ENCODE measurements at places on chromosomes 5 and 9.

DNA sequence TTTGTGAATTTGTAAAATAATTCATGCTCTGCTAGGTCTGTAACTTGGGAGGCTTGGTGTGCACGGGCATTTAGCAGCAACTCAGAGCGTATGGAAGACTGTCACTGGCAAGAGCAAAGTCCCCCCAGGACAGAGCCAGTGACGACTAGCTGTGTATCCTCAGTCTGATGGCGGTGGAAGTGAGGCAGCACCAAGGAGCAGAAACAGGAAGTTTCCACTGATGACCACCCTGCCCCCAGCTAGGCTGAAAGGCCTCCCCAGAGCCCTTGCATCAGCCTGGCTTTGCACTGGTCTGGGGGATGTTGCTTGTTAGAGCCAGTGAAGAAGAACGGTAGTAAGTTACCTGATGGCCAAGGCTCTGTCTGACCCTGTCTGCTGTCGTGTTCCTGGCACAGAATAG lies 66.8 kb upstream of the ABL1 start:
- no peak for DNase-seq

- DNase-seq: no peak
Observed at GRCh38 chr5:71887680-71888079, 168.6 kb downstream of the CARTPT start.

GRCh38 chr5:82850393-82850792 lies 226.8 kb downstream of the TMEM167A start:
- DNase-seq: no peak

GRCh38 chr5:133926489-133927299 lies 41.7 kb downstream of the C5orf15 start:
- no peak for DNase-seq

GRCh38 chr5:122424132-122424531 lies 112.1 kb downstream of the SNCAIP start:
- DNase-seq: no peak

DNA sequence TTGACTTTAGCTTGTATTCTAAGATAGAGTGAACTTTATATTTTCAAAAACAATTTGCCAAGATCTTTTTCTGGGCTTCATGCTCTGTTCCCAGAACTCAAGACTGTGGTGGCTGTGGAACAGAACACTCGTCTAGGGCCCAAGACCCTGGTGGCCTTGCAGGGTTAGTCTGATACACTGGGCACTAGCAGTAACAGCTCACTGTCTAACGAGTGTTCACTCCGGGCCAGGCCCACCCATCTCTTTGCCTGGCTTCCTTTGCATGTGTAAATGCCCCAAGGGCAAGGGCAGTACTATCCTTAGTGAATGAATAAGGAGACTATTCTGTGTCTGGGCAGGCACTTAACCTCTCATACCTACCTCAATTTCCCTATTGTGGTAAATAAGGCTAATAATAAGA lies 47.4 kb downstream of the PHF2 start:
- DNase-seq: no peak

GRCh38 chr9:121807069-121807822 lies 155.8 kb downstream of the DAB2IP start:
- no peak for DNase-seq

DNA sequence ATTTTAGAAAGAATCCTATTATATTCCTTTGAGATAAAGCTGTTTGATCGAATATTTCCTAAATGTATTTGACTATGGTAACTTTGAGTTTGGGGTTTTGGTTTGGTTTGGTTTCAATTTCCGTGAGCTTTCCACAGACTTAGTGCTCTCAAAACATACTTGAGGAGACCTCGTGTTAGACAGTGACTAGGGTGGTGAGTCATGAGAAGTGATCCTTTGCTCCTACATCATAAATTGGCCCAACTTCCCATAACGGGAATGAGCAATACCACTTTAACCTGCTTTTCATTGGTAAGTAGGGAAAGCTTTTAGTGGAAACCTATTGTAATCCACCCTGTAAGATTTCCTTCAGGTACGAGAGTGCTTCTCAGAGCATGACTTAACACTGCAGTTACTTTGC lies 3.8 kb upstream of the RASEF start:
- DNase-seq: no peak

DNA sequence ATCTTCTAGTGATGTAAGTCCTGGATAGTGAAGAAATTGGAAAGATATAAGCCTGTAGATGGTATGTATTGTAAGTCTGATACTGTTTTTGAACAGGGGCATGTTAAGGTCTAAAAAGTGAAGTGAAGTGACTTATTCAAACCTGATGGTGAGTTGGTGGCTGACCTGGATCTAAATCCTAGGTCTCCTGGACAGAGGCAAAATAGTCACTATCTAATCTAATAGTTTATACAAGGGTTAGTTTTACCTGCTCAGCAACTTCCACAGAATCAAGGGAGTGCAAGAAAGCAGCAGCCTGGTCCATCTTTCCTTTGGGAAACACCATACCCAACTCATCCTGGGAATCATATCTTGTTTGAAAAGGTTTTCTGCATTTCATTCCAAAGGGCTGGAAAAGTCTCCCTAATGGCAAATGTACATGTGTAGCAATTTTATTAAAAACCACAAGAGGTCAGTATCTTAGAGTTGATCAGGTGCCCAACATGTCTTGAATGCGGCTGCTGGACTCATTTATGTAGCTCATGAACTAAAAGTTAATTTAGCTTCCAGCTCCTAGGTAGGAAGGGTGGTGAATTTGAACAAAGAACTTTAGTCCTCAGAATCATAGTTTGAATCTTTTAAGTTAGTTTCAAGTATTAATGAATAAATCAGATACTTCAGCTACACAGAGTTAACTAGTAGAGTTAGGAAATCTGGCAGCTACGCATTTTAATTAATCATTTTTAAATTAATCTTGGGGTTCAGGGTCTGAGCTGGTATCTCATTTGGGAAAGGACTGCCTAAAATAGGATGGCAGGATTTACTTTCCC lies 26.0 kb downstream of the SKP2 start:
- no peak for DNase-seq

- no peak for DNase-seq
Observed at GRCh38 chr5:15085671-15086070, 214.1 kb upstream of the ANKH start.

- no peak for DNase-seq
Observed at GRCh38 chr5:158594595-158595242, 505.0 kb downstream of the EBF1 start.

DNA sequence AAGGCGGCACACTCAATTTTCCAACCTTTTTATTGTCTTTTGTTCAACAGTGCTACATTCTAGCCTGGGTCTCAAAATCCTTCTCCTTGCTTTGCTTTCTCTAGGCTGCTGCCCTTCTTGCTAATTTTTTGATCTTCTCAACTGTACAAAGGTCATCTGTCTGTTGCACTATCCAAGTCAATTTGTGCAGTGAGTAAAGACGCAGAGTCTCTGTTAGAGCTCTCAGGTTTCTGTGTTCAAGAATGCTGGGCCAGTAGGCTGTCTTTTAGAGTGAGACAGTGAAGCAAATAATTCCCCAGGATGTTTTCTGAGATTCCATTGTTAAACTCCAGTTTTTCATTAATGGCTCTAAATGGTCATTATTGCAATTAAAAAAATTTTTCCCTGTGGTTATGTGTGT lies 255.7 kb upstream of the ACTBL2 start:
- no peak for DNase-seq
